Activated CD4-positive, alpha-beta T cell treated with anti-CD3 and anti-CD28 coated beads, Interleukin-2, amount 50 U/mL, for 48 hours (primary cell): ENCODE measurements at places on chromosomes 12 and 14.

GRCh38 chr14:23568021-23568599, 519 bp upstream of the AP1G2 start:
- DNase-seq: no peak

DNA sequence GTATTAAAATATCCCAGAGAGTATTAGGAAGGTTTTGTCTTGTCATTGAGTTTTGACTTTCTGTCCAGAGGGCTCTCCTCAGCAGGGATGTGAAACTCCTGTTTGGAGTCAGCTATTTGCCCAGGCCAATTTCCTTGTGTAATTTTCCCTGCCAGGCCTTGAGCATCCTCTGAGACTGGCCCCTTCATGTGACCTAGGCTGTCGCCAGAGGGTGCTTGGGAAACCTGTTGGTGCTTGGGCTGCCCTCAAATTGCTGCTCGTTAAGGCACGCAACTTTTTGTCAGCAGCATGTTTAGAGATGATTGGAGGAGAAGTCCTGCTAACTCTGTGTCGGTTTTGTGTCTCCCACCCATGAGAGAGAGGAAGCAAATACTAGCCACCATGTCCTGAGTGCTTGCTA, 39.1 kb downstream of the IQSEC3 start:
- no peak for DNase-seq

DNA sequence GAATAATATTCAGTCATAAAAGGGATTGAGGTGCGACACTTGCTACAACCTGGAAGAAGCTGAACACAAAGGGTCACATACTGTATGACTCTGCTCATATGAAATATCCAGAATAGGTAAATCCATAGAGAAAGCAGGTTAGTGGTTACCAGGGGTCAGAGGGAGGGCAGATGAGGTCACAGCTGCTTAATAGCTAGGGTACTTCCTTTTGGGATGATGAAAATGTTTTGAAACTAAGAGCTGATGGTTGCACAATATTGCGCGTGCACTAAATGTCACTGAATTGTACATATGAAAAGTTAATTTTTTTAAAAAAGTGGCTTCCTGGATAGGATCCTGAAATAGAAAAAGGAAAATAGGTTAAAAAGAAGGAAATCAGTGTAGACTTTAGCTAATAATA, 23.8 kb downstream of the NEUROD4 start:
- no peak for DNase-seq

DNA sequence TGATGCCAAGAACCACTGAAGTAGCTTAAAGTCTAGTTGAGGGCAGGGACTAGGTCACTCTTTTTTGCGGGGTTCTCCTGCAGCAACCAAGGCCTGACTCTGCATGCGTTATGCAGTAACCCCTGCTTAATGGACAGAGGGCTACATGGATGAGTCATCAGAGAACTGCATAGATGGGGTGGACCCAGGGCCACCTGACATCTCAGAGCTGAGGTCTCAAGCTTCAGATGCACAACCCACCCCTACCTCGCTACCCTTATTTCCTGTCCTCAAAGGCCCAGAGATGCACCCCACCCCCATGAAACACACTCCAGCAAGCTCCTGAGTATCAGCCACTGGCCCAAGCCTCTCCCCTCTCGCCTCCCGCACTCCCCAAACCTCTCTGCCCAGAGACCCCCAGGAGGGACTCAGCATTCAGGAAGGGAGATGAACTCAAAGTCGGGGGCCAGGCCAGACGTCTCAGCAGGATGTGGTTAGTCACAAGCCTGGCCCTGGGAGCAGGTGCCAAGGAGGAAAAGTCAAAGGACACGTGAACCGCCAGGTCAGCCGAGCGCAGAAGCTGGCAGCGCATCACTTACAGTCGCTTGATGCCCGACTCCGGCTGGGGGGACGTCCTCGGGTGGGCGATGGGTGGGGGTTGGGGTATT, 25.8 kb downstream of the SNRNP35 start:
- no peak for DNase-seq

DNA sequence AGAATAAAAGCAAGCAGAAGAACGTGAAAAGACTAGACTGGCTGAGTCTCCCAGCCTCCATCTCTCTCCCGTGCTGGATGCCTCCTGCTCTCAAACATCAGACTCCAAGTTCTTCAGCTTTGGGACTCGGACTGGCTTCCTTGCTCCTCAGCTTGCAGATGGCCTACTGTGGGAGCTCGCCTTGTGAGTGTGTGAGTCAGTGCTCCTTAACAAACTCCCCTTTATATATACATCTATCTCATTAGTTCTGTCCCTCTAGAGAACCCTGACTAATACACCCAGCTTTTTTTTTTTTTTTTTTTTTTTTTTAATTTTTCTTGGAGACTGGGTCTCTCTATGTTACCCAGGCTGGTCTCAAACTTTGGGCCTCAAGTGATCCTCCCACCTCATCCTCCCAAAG, 46.9 kb downstream of the ACTN1 start:
- DNase-seq: no peak

GRCh38 chr14:99513183-99513694, 32.0 kb downstream of the CCNK start:
- no peak for DNase-seq

GRCh38 chr12:60308366-60308991, 712.6 kb downstream of the SLC16A7 start:
- DNase-seq: no peak

DNA sequence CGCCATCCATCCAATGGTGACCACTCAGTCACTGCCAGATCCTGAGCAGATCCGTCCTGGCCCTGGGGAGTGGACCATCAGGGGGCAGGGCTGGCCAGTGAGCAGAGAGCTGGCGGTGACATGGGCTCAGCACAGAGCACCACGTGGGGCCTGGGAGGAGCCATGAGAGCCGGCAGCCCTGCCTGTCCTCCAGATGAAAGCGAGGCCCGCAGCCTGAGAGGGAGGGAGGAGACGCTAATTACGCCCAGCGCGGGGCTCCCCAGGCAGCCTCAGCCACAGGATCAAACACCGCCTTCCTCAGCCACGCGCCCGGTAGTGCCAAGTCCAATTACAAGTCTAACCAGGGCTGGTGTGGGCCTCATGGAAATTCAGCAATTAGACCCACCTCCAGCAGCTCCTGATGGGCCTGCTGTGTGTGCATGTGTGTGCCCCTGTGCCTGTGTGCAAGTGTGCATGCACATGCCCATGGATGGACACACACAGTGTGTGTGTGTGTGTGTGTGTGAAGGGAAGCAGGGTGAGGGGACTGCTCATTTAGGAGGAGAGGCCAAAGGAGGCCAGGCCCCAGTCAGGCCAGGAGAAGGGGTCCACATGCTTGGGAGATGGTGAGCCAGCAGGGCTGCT, 68.0 kb downstream of the KIF26A start:
- no peak for DNase-seq

- no peak for DNase-seq
Measured at GRCh38 chr12:65986047-65986446, 144.5 kb downstream of the LLPH start.
